Activated naive CD8-positive, alpha-beta T cell treated with anti-CD3 and anti-CD28 coated beads for 36 hours (primary cell): ENCODE measurements at places on chromosomes 12 and 14.

GRCh38 chr12:105922670-105923102 lies 216.1 kb downstream of the NUAK1 start:
- DNase-seq, result no peak

DNA sequence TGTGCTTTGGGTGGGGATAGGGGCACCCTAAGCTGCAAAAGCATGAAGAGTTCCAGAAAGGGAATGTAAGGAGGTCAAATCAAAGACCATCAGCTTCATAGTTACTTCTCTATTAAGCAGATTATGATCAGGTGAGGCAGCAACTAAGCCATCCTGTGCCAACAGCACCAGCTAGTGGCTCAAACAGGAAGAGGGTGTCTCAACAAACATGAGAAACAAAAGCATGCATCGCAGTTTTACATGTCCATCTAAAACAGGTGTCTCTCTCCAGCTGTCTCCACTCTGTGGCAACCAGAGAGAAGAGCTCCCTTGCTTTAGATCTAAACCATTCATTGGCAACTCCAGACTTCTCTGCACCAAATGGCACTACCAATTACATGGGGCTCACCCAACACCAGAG lies 52.9 kb downstream of the ACTN1 start:
- no peak for DNase-seq

DNA sequence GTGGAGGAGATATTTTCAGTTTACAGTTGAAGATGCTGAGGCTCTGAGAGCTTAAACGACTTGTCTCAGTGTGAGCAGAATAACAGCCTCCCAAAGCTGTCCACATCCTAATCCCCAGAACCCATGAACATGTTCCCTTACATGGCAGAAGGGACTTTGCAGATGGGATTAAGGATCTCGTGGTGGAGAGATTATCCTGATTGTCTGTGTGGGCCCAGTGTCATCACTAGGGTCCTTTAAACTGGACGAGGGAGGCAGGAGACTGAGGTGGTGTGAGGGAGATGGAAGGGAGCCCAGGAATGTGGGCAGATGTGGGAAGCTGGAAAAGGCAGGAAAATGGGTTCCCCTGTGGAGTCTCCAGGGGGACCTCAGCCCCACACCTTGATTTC lies 9.6 kb upstream of the KRT80 start:
- no peak for DNase-seq

GRCh38 chr12:122813310-122813713 lies 21.9 kb upstream of the HIP1R start:
- no peak for DNase-seq

DNA sequence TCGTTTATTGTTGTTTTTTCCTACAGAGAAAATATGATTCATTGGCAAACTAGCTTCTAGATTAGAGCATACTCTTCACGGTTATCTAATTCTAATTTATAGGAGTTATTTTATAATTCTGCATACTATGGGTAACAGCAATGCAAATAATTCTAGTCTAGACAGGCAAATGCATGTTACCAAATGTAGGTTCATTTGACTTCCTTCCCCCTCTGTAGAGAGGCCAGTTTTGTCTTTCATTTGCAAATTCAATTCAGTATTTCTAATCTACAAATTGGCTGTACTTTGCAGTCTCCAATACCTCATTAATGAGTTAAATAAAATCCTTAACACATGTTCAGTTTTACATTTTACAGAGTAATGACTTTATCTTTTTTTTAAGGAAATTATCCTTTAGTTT lies 4.2 kb downstream of the LGMN start:
- no peak for DNase-seq
